ENCODE measurements at places on chromosomes 2 and 18. TPM values are rescaled to one million over a fixed set of nuclear protein-coding genes. Genes with fewer than 3 reads are reported as not detected.

Gene ATF2
- 29.8 TPM for total RNA-seq

- DNase-seq, result no peak
Measured at GRCh38 chr18:1796636-1797035, 774.7 kb downstream of the METTL4 start.

Gene RNF125
- 2.3 TPM for total RNA-seq

Gene ABHD1
- total RNA-seq, result not detected

DNA sequence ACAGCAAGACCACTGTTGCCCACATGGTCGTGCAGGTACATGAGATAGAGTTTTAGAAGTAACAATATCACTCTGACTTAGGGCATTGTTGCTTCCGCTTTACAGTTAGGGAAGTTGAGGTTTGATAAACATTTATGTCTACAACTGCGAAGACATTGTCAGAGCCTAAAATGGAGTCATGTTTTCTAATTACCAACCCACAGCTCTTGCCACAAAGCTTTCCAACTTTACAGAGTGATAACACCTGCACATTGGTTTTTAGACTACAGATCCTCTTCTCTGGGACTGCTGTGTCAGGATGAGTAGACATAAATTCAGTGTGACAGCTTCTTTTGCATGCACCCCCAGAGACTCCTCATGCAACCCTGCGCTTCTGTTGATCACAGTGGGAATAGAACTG lies 119.0 kb downstream of the FEZ2 start:
- no peak for DNase-seq

DNA sequence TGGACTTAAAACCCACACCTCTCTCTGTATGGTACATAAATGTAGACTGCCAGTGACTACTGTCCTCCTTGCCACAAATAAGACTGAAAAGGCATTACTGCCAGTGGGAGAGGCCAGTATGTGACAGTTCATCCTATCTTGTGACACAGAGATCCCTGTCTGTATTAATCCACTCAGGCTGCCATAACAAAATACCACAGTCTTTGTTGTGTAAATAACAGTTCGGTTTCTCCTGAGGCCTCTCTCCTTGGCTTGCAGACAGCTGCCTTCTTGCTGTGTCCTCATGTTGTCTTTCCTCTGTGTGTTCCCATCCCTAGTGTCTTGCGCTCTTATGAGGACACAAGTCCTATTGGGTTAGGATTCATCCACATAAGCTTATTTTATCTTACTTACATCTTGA lies 46.4 kb upstream of the IL1RL1 start:
- no peak for DNase-seq

DNA sequence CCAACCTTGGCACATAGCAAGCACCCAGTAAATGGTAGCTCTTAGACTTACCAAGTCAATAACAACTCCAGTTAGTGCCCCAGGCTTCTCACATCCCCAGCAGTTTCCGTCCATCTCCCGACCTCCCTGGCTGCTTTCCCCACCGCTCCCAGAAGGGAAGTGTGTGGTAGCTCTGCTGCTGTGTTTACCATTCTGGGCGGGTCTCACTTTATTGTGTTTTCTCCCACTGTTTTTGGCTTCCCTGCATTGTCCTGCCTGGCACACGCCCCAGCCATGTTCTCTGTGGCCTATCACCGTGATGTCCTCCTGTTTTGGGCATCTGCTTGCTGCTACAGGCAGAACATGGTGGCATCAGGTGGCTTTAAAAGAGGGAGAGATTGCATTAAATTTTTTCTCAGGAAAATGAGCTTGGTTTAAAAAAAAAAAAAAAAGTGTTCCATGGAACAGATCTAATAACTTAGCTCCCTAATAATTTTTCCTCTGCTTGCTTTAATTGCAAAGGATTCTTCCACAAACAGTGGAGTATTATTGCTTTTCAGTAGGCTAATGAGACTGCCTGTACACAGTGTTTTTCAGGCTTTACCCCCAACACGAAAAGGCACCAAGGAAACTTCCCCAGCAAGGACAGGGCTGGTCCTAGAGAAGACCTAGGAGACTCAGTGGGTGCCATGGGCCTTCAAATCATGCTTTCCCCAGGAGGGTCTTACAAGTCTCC lies 8.0 kb upstream of the COX7A2L start:
- DNase-seq, result no peak

Gene TSN
- total RNA-seq, result 57.6 TPM

GRCh38 chr2:225895126-225895525 lies 495.6 kb downstream of the NYAP2 start:
- no peak for DNase-seq

Gene HOXD12
- 0.10 TPM for total RNA-seq

GRCh38 chr2:13114391-13114790 lies 397.7 kb downstream of the TRIB2 start:
- peak; percentile 51 for DNase-seq

- no peak for DNase-seq
Measured at GRCh38 chr18:74084184-74084855, 63.3 kb downstream of the FBXO15 start.

Gene VWA3B
- not detected for total RNA-seq

- DNase-seq, result peak; percentile 46
Measured at GRCh38 chr2:29238497-29238896, 123.3 kb downstream of the CLIP4 start.

DNA sequence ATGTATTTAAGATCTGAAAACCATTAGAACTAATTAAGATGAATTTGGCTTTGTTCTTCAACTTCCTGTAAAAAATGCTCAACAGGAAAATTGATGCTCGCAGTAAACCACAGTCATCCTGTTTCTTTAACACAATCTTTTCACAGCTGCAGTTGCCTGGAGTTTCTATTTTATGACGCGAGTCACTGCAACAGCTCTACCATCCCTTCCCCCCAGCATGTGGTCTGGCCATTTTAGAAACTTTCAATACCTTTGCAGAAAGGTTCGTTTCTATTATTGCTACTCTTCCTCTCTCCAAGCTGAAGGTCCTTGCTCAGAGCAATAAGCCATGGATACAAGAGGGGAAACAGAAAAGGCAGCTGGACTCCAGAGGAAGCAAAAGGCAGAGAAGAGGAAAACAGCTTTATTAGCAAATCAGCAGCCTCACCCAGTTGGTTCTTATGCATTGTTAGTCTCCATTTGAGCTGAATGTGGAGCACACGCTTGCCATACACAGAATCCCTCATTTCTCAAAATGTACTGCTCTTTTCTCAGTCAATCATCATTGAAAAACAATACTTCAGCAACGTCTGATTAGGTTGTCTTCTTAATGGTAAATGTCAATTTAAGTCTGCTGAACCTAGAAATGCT lies 3.9 kb downstream of the WIPF1 start:
- DNase-seq, result peak; percentile 86

GRCh38 chr18:73047688-73048087 lies 179.9 kb upstream of the NETO1 start:
- DNase-seq, result no peak

Gene HOXD4
- total RNA-seq, result not detected

Gene TCF23
- total RNA-seq, result not detected

- DNase-seq, result no peak
Measured at GRCh38 chr2:165149439-165149838, 54.4 kb downstream of the SCN3A start.

DNA sequence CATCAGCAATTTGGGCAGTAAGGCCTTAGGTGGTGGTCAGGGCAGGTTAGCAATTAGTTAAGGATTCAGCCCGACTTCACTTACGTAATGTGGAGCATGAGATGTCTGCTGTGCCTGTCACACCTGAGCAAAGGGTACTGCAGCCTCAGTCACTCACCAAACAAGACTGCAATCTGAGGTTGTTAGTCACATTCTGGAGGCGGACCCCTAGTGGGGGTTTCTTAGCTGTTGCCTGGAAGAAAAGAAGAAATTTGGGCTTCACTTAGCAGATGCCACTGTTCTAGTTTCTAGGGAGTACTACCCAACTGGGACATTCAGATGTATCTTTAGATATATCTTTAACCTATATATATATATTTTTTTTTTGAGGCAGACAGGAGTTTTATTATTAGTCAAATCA lies 529.9 kb downstream of the SLC4A3 start:
- no peak for DNase-seq

DNA sequence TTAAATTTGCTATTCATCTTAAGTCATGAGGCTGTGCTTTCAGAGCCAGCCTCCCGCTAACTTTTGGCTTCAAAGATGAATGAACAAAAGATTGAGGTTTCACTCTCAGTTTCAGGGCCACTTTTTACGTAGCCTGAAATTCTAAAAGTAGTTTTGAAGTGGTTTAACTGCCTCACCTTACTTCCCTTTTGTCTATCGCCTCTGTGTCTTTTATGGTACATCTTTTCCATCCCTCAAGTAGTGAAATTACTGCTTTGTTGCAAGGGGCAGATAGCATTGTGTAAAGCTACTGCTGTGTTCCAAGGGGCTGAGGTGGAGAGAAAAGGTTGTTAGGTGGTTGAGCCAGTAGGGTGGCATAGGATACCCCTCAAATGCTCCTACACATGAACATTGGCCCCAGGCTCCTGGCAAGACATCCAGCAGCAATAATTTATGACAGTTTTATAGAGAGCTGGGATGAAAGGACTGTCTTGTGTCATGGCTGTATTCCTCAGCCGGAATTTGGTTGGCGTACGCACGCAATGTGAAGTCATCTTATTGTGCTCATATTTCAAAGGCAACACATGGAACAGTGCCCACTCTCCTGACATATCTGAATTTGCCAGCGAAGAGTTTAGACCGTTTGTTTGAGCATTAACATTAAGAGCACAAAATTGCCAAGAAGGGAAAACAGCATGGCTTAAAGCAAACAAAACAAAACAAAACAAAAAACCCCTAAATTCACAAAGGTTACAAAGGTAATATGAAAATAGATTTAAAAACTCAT lies 32.2 kb downstream of the QPCT start:
- DNase-seq, result peak; percentile 20

DNA sequence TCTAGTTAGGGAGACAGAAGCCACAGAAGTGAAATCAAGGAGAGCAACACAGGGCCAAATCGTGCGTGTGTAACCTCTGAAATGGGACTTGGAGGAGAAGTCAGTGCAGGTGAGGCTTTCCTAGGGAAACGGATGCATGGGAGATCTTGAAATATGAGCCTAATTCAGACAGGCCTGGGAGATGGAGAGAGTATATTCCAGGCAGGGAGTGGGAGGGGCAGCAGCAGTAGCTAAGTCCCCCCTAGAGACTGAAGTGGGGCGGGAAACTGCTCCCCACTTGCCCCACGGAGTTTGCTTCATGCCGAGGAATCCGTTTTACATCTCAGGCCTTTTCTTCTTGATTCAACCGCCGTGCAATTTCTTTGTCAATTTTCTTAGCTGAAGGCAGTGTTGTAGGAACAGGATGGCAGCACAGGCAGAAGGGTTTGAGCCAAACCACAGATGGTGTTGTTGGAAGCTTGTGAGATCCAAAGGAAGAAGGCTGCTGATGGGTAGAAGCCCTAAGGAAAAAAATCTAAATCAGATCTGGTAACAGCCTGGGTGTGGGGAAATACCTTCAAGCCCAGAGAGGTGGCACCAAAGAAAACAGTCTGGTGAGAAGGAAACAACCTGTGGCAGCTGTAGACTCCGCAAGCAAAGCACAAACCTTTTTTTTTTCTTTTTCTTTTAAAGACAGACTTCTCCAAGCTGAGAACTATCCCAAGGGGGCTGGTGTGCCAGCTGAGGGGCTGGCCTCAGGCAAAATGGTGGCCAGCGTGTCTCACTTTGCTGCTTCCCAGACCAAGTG lies 40.2 kb downstream of the EPAS1 start:
- no peak for DNase-seq

Gene PPP1CB
- 73.5 TPM for total RNA-seq

- peak; percentile 27 for DNase-seq
Measured at GRCh38 chr2:230905448-230906421, 19.3 kb downstream of the GPR55 start.

GRCh38 chr2:172671501-172671900 lies 64.1 kb upstream of the RAPGEF4 start:
- DNase-seq, result no peak

- no peak for DNase-seq
Measured at GRCh38 chr18:63447066-63447465, 24.8 kb upstream of the VPS4B start.
